ENCODE measurements at places on chromosomes 16 and 17. TPM values are rescaled to one million over a fixed set of nuclear protein-coding genes. Genes with fewer than 3 reads are reported as not detected.

GRCh38 chr16:70157105-70157476, 16.5 kb upstream of the CLEC18C start:
- H3K27me3 ChIP-seq: no peaks in the 10 kb centered on the region
- H3K4me3 ChIP-seq: no peak overlapping the region
- DNase-seq: no peak
- peaks cover 93% of the 10 kb centered on the region for H3K36me3 ChIP-seq
- H3K4me1 ChIP-seq: no peaks in the 10 kb centered on the region

DNA sequence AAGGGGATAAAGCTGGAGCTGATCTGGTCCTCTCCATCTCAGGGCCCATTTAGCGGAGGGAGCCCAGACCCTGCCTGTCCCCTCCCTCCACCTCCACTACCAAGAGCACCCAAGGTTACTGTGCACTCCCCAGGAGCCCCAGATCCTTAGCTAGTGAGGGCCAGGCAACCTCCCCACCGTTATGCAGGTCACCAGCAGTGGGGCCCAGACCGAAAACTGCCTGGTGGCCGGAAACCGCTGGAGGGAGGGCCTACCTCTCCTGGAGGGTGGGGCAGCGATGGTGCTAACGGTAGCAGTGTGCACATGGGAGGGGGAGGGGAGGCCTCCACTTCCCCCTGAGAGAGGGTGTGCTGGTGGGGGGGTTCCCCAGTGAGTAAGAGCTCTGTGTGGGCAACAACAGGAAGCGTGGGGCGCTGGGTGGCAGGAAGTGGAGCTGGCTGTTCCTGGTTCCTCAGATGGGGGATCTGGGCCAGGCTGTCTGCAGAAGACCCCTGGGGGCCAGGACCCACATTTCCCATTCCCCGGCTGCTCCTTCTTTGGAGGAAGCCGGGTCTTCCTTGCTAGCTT, 4.4 kb downstream of the FMNL1 start:
- peak overlapping the region; percentile 20 for H3K4me3 ChIP-seq
- peaks cover 96% of the 10 kb centered on the region for H3K4me1 ChIP-seq
- DNase-seq: peak; percentile 84
- no peaks in the 10 kb centered on the region for H3K36me3 ChIP-seq
- peak overlapping the region; percentile 90 for H3K27ac ChIP-seq
- H3K27me3 ChIP-seq: no peaks in the 10 kb centered on the region

GRCh38 chr16:84486551-84487235, 17.8 kb downstream of the MEAK7 start:
- H3K27ac ChIP-seq: no peak overlapping the region
- H3K27me3 ChIP-seq: no peaks in the 10 kb centered on the region
- DNase-seq: peak; percentile 57
- H3K4me3 ChIP-seq: no peak overlapping the region
- peaks cover 10% of the 10 kb centered on the region for H3K4me1 ChIP-seq
- no peaks in the 10 kb centered on the region for H3K36me3 ChIP-seq

DNA sequence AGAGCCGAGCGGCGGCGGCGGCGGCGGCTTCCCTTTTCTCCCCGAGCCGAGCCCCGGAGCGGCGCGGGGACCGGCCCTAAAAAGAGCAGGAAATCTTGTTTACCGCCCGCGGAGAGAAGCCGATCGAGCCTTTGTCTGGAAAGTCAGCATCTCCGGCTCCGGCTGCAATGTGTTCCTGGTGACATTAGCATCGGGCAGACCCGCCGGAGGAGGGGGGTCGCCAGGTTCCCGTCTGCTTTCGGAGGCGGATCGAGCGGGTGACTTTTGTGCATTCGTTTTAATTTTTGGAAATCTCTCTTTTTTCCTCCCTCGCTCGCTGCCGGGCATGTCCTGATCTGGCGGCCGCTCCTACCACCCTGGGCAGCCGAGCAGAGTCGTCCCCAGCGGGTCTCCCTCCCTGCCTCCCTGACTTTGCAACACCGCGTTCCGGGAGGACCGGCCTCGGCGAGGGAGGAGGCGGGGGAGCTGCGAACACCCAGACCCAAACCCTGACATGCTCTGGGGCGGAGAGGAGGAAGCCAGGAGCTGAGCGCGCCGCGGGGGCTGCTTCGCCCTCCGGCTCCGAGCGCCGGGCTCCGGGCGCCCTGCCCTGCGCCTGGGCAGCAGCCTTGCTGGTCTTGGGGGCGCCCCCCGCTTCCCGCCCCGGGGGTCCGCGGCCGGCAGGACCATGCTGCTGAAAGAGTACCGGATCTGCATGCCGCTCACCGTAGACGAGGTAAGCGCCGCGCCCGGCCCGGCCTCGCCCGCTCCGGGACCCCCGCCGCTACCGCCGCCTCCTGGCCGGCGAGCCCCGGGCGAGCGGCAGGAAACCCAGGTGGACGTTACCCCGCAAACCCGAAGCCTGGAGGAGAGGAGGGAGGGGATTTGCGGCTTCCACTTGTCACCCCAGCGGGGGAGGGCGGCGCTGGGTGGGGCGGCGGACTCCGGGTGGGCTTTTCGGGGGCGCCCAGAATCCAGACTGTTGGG, 690 bp downstream of the PITPNC1 start:
- H3K27me3 ChIP-seq: peaks cover 9% of the 10 kb centered on the region
- no peak overlapping the region for H3K27ac ChIP-seq
- peak overlapping the region; percentile 60 for H3K4me3 ChIP-seq
- H3K36me3 ChIP-seq: no peaks in the 10 kb centered on the region

The MYH13 gene
- not detected for polyA plus RNA-seq

The HAGHL gene
- 69.8 TPM for polyA plus RNA-seq

Data from K562 (cell line).